ENCODE measurements at places on chromosomes 12 and 14.
A peak's percentile ranks its signal among the peaks of the same experiment; 100 is the strongest.

- H3K36me3 ChIP-seq: no peaks in the 10 kb centered on the region
- no peak for ATAC-seq
- H3K4me1 ChIP-seq: no peaks in the 10 kb centered on the region
- H3K27me3 ChIP-seq: no peaks in the 10 kb centered on the region
- H3K4me3 ChIP-seq: no peak overlapping the region
- no peak overlapping the region for H3K27ac ChIP-seq
Measured at GRCh38 chr14:45716572-45716971, 463.6 kb upstream of the MIS18BP1 start.

DNA sequence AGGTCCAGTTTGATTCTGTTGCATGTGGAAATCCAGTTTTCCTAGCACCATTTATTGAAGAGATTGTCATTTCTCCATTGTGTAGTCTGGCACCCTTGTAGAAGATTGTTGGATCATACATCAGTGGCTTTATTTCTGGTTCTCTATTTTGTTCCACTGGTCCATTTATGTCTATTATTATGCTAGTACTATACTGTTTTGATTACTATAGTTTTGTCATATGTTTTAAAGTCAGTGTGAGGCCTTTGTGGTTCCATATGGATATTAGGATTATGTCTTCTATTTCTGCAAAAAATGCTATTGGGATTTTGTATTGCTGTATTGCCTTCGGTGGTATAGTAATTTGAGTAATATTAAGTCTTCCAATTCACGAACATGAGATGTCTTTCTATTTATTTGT lies 51.4 kb downstream of the LEMD3 start:
- no peaks in the 10 kb centered on the region for H3K27me3 ChIP-seq
- H3K4me3 ChIP-seq: no peak overlapping the region
- no peak overlapping the region for H3K27ac ChIP-seq
- peaks cover 21% of the 10 kb centered on the region for H3K4me1 ChIP-seq
- peaks cover 71% of the 10 kb centered on the region for H3K36me3 ChIP-seq

DNA sequence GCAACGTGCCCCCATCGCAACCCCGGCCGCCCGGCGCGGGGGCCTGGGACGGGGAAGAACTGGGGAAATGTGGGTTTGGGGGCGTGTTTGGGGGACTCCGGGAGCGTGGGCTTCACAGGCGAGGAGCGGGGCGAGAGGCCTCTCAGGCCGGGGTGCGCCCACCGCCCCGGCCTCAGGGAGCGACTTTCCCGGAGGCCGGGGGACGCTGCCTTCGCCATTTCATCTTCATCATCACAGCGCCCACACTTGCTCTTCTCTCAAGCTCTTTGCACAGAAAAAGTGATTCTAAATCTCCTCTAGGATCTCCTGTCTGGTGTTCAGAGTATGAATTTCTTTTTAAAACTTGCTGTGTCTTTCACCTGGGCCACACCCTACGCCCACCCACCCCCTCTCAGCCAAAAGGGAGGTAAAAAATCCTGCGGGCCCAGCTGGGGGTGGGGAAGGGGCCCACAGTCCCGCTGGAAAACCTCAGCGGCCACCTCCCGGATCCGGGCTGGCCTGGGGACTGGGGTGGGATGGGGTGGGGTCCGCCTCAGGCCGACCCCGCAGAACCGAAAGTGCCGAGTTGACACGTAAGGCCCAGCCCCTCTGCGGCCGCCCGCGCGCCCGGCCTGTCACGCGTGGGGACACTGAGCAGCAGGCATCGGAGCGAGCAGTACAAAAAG lies 7.4 kb downstream of the CDKN1B start:
- no peaks in the 10 kb centered on the region for H3K27me3 ChIP-seq
- peak; percentile 58 for ATAC-seq
- H3K4me1 ChIP-seq: peaks cover 38% of the 10 kb centered on the region
- H3K27ac ChIP-seq: peak overlapping the region; percentile 99
- H3K36me3 ChIP-seq: peaks cover 14% of the 10 kb centered on the region

DNA sequence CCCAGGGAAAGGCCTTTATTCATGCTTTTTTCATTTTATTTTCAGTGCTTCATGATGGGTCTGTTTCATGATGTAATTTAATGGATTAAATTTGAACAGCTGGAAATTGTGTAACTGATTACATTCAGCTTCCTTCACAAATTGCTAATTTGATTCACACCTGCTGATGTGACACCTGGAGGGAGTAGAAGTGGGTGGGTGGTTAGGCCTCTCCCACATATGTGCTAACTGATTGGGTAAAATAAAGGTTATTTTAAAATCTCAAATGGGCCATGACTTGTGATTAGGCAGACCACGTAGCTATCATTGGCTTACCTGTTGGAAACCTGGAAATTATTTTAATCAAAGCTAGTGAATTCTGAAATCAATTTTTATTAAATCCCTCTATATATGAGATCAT lies 142.1 kb downstream of the GXYLT1 start:
- H3K36me3 ChIP-seq: no peaks in the 10 kb centered on the region
- H3K27me3 ChIP-seq: peaks cover 23% of the 10 kb centered on the region
- no peak for ATAC-seq
- H3K4me3 ChIP-seq: no peak overlapping the region

DNA sequence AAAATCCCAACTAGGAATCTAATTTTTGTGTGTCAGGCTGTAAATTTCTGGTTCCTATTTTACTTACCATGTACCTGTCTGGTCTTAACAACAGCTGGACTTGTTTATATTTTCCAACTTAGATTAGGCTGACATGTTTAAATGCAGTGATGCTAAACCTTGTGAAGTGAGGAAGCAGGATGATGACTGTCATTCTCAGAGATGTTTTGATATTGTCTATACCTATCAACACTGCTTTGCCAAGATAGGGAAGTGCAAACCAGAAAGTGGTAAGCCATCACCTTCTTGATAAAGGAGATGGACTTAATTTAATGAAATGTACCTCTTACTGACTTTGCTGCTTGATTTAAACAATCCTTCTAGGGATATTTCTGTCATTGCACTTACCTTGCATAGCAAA lies 2.1 kb downstream of the BICD1 start:
- peaks cover 32% of the 10 kb centered on the region for H3K4me1 ChIP-seq
- no peak for ATAC-seq
- peak overlapping the region; percentile 49 for H3K4me3 ChIP-seq
- no peak overlapping the region for H3K27ac ChIP-seq

DNA sequence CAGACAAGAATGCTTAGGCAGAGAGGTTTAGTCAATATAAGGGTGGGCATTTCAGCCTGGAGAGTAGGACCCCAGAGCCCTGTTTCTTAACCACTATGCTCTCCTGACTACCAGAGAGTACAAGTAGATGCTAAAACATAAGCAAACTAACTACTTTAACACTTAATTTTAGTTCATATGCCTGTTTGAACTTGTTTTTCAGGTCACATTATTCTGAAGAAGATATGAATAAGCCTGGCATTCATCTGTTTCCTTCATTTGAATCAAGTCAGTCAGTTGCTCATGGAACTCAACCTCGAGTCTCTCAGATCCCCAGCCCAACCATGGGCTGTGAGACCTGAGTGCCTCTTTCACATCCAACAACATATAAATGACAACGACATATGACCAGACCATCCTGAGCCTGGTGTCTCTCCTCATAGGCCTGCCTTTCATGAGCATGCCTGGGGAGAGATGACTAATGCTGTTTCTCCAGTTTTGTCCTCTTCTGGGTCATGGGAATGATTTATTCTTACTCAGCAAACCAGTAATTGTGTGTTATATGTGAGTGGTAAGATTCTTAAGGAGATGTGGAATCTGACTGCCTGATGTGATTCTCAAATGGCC lies 251.1 kb upstream of the BTG1 start:
- no peak for ATAC-seq
- H3K4me3 ChIP-seq: no peak overlapping the region
- no peaks in the 10 kb centered on the region for H3K27me3 ChIP-seq
- peaks cover 28% of the 10 kb centered on the region for H3K36me3 ChIP-seq
- H3K4me1 ChIP-seq: peaks cover 66% of the 10 kb centered on the region

DNA sequence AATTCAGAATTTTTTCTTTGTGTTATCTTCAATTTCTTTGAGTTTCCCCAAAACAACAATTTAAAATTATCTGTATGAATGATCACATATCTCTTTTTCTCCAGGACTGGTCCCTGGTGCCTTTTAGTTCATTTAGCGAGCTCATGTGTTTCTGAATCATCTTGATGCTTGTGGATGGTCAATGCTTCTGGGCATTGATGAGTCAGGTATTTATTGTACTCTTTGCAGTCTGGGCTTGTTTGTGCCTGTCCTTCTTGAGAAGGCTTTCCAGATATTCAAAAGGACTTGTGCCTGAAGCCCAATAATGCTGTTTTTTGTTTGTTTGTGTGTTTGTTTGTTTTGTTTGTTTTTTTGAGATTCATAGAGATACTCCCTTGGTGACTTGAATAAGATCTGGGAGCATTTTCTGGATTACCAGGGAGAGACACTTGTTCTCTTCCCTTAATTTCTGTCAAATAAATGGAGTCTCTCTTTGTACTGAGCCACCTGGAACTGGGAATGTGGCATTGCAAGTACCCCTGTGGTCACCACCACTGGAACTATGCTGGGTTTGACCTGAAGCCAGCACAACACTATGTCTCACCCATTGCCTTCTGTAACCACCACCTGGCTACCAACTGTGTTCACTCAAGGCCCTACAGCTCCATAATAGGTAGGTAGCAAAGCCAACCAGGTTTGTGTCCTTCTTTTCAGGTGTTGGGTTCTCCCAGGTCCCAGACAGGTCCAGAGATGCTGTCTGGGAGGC lies 56.3 kb downstream of the SLC6A15 start:
- H3K27me3 ChIP-seq: no peaks in the 10 kb centered on the region
- no peaks in the 10 kb centered on the region for H3K36me3 ChIP-seq
- H3K4me3 ChIP-seq: no peak overlapping the region
- H3K27ac ChIP-seq: no peak overlapping the region
- no peak for ATAC-seq

GRCh38 chr12:124422570-124423523 lies 128.0 kb downstream of the RFLNA start:
- ATAC-seq: no peak
- no peak overlapping the region for H3K4me3 ChIP-seq
- peaks cover 70% of the 10 kb centered on the region for H3K36me3 ChIP-seq
- H3K27me3 ChIP-seq: no peaks in the 10 kb centered on the region
- H3K4me1 ChIP-seq: no peaks in the 10 kb centered on the region
- H3K27ac ChIP-seq: no peak overlapping the region

- ATAC-seq: no peak
- H3K27ac ChIP-seq: no peak overlapping the region
- no peaks in the 10 kb centered on the region for H3K4me1 ChIP-seq
- no peaks in the 10 kb centered on the region for H3K27me3 ChIP-seq
- no peak overlapping the region for H3K4me3 ChIP-seq
Measured at GRCh38 chr14:26200687-26201086, 397.1 kb downstream of the NOVA1 start.

DNA sequence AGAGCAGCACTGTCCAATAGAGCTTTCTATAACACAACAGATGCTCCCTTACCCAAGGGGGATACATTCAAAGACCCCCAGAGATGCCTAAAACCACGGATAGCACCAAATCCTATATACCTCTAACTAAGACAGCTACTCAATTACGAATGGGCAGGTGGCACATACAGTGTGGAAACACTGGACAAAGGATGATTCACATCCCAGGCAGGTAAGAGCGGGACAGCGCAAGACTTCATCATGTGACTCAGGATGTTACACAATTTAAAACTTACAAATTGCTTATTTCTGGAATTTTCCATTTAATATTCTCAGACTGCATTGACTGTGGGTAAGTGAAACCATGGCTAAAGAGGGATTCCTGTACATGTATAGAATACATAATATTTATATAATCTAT lies 5.5 kb upstream of the HCFC2 start:
- no peak overlapping the region for H3K27ac ChIP-seq
- no peaks in the 10 kb centered on the region for H3K36me3 ChIP-seq
- no peak overlapping the region for H3K4me3 ChIP-seq

DNA sequence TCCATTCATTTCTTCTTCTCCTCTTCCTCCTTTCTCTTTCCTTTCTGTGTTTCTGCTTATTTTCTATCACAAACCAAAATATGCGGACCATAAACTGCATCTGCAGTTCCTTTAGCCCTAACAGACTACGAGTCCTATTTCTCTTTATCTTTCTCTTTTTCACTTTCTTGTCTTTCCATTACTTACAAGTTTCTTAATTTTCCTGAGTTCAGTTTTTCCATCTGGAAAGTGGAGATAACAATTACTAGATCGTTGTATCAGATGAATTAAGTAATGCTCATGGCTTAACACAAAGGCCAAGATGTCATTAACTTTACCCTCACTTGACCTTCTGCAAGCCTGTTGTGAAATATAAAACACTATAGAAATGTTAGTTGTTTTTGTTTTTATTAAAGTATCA lies 983 bp upstream of the COPS7A start:
- H3K4me3 ChIP-seq: no peak overlapping the region
- peaks cover 15% of the 10 kb centered on the region for H3K4me1 ChIP-seq
- H3K27ac ChIP-seq: no peak overlapping the region
- H3K27me3 ChIP-seq: no peaks in the 10 kb centered on the region

- no peaks in the 10 kb centered on the region for H3K27me3 ChIP-seq
- no peak overlapping the region for H3K27ac ChIP-seq
Measured at GRCh38 chr14:98120831-98121464, 1151.0 kb downstream of the BCL11B start.

DNA sequence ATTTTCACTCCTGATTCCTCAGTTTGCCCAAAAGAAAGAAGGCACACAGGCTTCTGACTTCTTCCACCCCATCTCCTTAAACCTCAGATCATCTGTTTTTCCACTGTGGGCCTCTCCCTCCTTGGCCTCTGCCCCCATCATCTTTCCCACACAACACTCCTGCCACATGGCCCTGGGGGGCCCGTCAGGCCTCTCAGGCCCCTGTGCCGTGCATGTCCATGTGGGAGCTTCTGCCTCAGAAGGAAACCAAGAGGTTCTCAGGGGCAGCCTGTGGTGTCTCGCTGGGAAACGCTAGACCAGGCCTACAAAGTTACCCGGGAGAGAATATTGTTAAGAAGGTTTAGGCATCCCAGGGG lies 8.0 kb downstream of the KLHL33 start:
- H3K4me1 ChIP-seq: peaks cover 51% of the 10 kb centered on the region
- ATAC-seq: peak; percentile 51
- H3K4me3 ChIP-seq: peak overlapping the region; percentile 48

GRCh38 chr14:70671652-70672644 lies 30.2 kb downstream of the TTC9 start:
- no peak for ATAC-seq
- H3K4me3 ChIP-seq: no peak overlapping the region
- peaks cover 42% of the 10 kb centered on the region for H3K36me3 ChIP-seq
- peak overlapping the region; percentile 92 for H3K27ac ChIP-seq
- H3K27me3 ChIP-seq: no peaks in the 10 kb centered on the region

DNA sequence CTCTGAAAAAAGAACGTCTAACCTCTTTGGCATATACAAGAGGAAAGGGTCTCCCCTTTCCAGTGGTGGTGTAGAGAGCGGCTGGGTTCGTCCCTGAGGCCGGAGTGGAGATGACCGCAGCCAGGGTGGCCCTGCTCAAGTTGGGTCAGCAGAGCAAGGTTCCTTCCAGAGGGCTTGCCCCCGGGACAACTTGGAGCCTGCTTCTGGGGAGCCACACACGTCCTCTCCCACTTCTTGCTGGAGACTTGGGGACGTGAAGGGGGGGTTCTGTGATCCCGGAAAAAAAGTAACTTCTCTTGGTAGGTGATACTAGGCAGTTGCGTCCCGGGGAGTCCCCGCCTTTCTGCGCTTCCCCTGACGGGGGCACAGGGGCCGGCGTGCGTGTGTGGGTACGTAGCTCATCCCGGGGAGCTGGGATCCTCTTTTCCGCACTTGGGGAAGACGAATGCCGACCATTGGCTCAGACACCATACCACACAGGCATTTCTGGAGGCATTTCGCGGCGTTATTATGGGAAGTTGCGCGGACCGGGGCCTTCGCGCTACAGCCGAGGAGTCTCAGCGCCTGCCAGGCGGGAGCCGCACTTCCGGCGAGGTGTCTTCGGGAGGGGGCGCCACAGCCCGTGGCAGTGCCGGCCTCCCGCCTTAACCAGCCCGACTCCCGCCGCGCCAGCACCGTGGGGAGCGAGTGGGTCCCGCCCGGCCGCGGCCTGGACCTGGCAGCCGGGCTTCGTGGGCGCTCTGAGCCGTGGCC lies 14.8 kb upstream of the PAX9 start:
- no peak overlapping the region for H3K27ac ChIP-seq
- no peaks in the 10 kb centered on the region for H3K4me1 ChIP-seq
- H3K36me3 ChIP-seq: no peaks in the 10 kb centered on the region
- ATAC-seq: no peak
